ENCODE measurements at places on chromosomes 7 and 10.

DNA sequence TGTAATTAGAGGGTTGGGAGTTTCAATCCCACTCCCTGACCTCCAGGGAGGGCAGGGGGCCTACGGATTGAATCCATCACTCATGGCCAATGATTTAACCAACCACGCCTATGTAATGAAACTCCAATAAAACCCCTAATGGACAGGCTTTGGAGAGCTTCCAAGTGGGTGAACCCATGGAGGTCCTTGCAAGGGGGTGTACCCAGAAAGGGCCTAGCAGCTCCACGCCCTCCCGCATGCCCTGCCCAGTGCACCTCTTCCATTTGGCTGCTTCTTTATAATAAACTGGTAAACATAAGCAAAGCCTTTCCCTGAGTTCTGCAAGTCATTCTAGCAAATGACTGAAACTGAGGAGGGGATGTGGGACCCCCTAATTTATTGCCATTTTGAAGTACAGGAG is 280.1 kb downstream of the FRMD4A start:
- DNase-seq, result no peak

GRCh38 chr7:91169830-91170191 is 94.4 kb upstream of the FZD1 start:
- DNase-seq, result no peak

DNA sequence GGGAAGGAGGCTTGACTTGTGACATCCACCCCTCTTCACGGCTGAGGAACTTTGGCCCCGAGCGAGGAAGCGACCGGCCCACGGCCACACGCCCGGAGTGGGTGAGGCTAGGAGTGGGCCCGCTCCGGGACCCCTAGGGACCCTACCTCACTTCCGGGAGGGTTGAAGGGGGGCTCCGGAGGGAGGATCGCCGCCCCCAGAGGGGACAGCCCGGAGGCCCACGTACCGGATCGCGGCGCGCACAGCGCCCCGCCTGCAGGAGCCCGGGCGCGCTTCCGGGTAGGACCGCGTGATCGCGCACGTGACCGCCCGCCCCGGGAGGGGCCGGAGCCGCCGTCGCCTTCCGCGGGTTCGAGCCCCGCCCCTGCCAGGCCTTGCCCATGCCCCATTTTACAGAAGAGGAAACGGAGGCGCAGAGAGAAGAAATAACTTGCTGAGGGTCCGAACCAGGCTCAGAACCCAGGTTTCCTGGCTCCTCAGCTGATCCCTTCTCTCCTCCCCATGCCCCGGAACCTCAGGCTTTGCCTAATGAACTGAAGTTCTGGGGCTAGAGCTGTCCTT is at the start of gene HPS1:
HPS1 (minus strand) TSS at position 275 of the 561 bp plus-strand sequence. CDS start 3,695 bp downstream, outside the sequence.
- DNase-seq, result peak; percentile 87

- no peak for DNase-seq
Observed at GRCh38 chr7:37327288-37327687, 121.4 kb downstream of the ELMO1 start.

GRCh38 chr10:75191821-75192568 is 18.6 kb upstream of the VDAC2 start:
- no peak for DNase-seq

DNA sequence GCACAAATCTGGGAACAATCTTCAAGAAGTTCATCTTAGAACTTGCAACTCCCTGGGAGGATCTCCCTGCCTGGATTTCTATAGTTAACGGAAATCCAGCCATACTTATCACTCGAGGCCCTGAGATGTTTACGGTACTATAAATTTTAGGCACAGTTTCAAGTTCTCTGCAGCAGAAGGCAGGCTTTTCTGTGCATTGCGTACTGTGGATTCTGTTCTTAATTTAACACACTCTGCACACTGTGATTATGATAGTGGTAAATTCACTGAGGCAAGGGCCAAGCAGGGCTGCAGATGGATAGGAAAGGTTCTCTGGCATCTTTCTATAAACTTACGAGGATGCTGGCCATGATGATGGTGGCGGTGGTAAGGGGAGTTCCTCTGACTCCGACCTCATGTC is 10.6 kb downstream of the INHBA start:
- no peak for DNase-seq

- DNase-seq, result no peak
Observed at GRCh38 chr10:71042216-71042615, 153.9 kb upstream of the PCBD1 start.

GRCh38 chr10:29688230-29688661 is 53.5 kb upstream of the SVIL start:
- DNase-seq, result no peak

All from stimulated activated CD4-positive, alpha-beta T cell treated with anti-CD3 and anti-CD28 coated beads, Interleukin-4, amount 100 ng/mL, for 1 hour (primary cell).